ENCODE measurements at places on chromosomes 4 and X.

- DNase-seq: no peak
Measured at GRCh38 chr4:25588206-25588605, 67.4 kb upstream of the SLC34A2 start.

DNA sequence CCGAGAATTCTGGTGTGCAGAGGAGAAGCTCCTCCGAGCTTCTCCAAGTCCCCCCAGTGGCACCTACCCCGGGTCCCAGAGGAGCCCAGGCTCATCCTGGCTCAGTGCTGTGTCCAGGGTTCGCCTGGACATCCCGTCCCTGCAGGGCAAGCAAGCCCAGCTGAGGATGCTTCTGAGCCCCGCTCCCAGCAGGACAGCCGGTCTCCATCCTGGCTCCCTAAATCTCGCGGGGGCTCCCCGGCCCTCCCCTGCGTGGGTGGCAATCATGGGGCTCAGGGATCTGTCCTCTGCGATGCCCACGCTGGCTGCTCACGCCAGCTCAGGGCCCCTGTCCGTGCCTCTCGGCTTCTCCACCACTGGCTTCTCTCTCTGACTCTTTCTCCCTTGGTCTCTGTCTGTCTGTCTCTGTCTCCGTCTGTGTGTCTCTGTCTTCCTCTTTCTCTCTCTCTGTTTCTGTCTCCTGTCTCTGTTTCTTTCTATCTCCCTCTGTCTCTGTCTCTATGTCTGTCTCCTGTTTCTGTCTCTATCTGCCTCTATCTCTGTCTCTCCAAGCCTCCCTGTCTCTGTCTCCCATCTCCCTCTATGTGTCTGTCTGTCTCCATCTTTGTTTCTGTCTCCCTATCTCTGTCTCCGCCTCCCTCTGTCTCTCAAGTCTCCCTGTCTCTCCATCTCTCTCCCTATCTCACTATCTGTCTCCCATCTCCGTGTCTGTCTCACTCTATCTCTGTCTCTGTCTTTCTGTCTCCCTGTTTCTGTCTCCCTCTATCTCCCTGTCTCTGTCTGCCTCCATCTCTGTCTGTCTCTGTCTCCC, 27.8 kb upstream of the SLC25A6 start:
- DNase-seq: no peak

DNA sequence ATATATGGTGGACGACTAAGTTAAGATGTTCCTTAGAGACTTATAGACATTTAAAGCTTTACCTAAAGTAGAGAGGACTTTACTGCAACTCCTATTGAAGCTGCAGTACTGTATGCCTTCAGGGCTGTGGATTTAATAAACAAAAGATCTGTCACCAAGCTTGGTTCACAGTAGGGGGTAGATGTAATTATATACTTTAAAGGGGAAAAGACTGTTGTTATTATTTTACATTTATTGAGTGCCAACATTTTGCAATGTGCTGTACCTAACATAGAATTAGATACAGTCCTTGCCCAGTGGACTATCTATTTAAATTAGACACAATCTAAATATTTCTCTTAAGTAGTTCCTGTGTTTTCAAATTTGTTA, 67.2 kb downstream of the SLIT2 start:
- DNase-seq: no peak

GRCh38 chr4:23290656-23291055, 597.9 kb downstream of the GBA3 start:
- DNase-seq: no peak

GRCh38 chrX:4655743-4656142, 942.3 kb upstream of the PRKX start:
- DNase-seq: no peak

- no peak for DNase-seq
Measured at GRCh38 chrX:125444659-125445058, 125.0 kb downstream of the TEX13C start.

GRCh38 chr4:122636697-122637096, 15.8 kb upstream of the IL21 start:
- DNase-seq: no peak

DNA sequence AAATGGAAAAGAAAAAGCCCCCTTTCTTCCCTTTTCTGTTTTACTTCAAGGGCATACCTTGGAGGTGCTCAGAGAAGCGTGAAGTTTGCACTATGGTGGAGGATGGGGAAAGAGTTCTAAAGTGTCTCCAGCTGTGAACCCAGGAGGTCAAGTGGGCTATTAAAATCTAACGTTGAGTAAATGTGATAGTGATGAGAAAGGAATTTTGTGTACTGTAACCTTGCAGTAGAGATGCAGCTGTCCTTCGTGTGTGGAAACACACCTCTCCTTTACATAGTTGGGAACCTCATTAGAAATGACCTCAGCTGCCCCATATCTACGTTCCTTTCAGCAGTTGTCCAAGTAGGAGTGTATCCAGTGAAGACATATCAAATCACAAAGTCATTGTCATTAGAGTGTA, 26.5 kb downstream of the ADH5 start:
- no peak for DNase-seq

- no peak for DNase-seq
Measured at GRCh38 chrX:16196829-16197228, 29.5 kb downstream of the MAGEB17 start.

GRCh38 chrX:137748827-137749226, 182.9 kb downstream of the ZIC3 start:
- no peak for DNase-seq

DNA sequence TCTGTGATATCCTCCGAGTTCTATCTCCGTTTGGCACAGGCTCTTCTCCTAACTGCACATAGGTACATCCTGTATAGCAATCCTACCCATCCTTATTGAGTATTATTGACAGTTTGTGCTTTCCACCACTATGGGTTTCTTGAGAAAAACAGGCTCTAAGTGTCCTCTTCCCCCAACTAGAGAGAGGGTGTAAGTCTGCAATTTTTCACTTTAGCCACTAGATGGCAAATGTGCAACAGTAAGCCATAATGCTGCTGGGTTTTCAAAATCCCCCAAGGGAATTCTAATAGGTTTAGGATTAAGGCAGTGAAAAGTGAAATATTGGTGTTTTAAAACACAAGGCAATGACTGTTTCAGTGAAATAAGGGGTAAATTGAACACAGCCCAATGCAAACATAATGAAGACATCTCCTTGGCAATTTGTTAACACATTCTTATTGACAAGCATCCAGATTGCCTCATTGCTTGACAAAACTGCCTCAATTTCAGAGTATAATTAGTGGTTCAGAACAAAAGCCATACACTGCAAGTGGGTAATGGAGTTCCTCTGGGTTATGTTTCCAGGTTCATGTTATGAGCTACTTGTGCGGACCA, 239.0 kb upstream of the HTR2C start:
- DNase-seq: no peak

DNA sequence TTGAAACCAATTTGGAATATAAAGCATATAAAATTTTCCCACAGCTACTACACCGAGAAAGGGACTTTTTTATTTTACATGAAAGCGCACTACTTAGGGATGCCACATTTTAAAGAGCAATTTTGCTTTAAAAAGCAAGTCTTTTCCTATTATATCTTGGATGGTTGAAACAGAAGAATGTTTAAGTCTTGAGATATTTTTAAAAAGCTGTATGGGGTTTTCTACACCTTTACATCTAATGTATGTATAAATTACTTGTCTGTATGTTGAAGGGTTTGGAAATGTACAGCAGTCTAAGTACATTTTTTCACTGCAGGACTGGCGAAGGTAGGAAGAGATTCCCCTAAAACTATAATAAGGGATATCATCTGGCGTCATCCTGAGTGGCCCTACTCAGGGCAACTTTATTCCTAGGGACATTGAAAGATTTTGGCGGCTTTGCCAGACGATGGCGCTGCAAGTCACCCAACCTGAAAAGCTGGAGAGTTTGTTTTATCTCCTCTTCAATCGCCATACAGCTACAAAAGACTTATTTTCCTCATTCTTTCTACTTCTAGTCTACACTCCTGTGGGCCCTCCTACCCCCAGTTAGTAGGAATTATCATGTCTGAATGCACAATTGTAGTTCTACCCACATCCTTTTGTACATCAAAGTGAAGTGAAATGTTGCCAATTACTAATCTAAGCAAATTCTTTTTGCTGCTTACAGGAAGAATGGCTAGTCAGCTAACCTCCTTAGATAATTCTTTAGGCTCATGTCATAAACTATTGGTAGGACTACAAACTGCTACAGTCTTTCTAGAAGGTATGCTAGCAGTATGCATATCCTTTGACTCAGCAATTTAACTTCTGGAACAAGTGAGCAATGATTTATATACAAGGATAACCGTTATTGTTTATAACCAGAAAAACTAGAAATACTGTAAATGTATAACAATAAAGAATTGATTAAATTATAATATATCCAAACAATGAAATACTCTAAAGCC, 782 bp upstream of the NEK1 start:
- DNase-seq: peak; percentile 54

GRCh38 chrX:43003939-43004338, 226.0 kb upstream of the PPP1R2C start:
- no peak for DNase-seq

DNA sequence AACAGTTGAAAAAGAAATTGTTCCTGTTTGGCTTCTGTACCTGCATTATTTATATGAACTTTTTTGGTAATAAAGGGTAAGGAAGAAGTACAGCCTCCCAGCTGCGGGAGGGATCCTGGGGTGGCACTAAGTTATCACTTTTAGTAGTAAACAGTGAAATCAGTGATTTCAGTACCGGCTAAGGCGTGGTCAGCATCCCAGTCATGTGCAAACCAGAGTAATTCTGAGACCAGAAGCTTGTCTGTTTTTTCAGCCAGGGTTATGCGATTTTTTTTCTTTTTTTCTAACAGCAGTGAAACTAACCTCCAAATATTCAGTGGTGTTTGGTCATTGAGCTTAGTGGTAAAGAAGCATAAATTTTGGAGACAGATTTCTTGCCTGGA, 3.3 kb downstream of the EGF start:
- no peak for DNase-seq

DNA sequence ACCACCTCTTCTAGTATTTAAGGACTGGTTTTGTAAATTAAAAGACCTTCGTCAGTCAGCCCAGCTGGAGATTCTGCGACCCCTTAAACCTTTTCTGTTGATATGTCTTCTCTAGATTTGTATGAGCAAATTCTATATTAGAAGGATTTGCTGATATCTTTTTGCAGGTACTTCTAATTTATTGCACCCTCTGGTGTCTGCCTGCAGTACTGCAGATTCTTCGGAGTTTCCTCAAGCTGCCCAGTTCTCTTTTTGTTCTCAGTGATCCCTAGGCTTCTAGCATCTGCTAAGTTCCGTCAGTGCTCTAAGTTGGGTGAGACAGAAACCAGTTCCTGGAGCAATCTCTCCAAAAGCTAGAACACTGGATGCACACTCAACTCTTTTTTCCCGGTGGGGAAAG, 545.2 kb downstream of the C4orf33 start:
- DNase-seq: peak; percentile 10

- DNase-seq: no peak
Measured at GRCh38 chr4:24877868-24878635, 34.8 kb downstream of the CCDC149 start.

GRCh38 chr4:163415668-163416067, 57.9 kb downstream of the TKTL2 start:
- no peak for DNase-seq

DNA sequence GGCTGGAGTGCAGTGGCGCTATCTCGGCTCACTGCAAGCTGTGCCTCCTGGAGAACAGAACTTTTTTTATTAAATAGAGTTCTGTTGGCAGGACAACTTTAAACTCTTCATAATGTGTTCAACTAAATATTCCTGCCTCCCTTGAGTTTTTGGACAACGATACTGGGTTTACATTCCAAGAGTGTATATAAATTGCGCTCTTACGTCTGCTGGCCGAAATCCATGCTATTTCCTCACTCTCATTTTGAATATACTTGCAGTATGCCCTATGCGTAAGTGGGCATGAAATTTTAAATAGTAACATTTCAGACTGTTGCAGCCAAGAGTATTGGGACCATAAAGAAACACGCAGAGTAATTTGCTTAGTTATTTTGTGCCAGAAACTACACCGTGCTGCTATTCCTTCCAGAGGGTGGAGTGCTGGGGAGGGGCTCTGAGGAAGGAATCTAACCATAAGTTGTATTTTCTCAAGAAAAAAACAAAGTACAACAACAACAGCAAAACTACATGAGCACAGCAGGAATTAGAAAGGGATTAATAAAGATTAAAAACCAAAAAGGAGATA, 480.0 kb downstream of the NLGN4X start:
- no peak for DNase-seq

DNA sequence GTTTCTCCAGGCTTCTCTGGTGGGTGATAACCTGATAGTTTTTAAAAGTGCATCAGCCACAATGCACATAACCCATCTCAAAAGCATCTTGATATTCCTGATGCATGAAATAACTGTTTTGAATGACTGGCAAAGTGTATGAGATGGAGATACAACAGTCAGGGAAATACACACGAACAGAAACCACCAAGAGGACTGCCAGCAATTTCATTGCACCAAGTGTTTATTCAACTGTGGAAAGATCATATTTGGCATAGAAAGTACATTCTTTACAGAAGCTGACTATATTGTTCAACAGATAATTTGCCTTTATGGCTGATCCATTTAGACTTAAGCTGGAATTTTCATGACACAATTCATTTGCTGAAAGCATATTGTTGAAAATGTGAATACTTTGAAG, 139.5 kb downstream of the SLIT2 start:
- no peak for DNase-seq

DNA sequence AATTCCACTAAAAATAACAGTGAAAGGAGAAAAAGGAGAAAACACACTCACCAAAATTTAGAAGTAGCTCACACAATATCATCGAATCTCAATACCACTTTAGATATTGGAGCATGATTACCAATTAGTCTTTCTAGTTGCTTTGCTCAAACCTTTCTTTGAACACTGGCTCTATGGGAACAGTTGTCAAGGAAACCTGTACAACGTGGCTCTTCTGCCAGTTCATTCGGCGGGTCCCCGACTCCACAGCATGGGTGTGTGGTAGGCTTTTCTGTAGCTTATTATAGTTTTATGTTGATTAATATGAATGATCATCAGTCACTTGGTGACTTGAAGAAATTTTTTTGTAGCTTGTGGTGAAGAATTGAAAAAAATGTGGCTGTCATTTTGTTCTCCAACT, 50.2 kb upstream of the TMEM150C start:
- DNase-seq: no peak

- no peak for DNase-seq
Measured at GRCh38 chr4:169337510-169337909, 66.8 kb upstream of the SH3RF1 start.

DNA sequence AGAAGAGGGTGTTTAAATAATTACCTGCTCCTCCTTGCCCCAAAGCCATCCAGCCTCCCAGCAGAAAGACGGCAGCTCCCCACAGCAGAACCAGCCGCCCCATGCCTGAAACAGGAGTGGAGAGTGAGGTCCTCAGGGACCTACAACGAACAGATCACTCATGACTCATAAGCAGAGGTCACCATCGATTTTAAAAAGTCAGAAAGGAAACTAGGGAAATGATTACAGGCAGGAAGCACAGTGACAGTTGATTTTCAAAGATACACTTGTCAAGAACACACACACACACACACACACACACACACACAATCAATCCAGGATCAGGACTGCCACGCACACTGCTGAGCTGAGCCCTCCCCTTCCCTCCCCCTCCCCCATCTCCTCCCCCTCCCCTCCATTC, at the start of gene CRLF2:
CRLF2 (minus strand) TSS at position 118 of the 400 bp plus-strand sequence; CDS start at position 103, 15 bp downstream.
- DNase-seq: peak; percentile 20

DNA sequence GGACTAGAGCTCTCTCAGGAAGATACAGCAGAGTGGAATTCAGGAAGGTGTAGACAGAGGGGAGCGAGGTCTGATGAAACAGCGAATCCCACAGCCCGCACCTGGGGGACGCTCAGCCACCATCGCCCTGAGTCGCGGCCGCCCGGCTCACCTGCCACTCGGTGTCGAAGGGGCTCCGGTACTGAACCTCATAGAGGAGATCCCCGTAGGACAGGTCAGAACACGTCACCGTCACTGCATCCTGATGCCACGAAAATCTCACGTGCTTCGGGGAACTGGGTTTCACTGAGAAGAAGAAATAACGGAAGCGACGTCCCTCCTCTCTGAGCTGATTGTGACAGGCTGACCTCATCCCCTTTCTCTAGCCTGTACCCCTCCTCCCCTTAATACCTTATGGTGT, 10.2 kb downstream of the CRLF2 start:
- DNase-seq: no peak

Measured in activated naive CD8-positive, alpha-beta T cell treated with anti-CD3 and anti-CD28 coated beads for 36 hours (primary cell).